Muscle of back (tissue), 13 donors: ENCODE measurements at places on chromosomes 2 and 18. TPM values are rescaled to one million over a fixed set of nuclear protein-coding genes. Genes with fewer than 3 reads are reported as not detected.

DNA sequence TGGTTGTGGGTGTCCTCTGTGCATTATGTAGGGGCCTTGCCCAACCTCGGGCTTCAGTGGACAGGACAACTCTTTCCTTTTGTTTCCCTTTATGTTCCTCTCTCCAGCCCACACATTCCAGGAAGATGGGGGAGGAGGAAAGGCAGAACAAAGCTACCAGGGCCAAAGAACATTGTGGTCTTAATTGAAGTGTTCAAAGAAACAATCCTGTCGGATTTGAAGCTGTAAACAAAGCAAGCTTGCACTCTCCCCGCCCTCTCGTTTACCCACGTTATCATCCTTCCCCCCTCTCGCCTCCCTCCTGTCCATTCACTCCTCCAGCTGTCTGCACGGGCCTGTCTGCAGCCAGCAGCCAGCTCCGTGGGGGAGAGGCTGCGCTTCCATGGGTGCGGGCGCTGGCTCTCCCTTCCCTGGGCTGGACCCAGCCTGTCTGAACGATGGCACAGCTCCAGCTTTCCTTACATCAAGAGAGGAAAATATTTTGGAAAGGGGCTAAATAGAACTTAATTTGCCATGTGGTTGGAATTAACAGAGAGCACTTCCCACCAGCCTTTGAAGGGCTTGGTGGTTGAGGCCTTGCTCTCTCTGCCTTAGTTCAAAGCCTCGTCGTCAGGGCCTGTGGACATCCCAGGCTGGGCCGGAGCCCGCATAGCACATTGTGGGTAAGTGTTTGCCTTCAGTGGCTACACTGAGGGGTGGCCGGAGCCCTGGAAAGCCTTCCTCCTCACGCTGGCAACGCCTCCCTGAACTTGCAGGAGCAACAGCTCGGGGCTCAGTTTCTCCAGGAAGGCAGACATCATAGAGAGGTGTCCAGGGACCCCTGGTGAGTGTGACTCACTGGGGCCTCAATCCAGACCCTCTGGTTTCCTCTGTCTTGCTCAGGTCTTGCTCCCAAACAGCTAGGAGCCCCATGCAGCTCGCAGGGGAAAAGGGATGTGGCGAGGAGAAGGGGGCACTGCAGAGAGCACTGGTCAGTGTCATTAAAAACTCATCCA, 60.6 kb upstream of the HS6ST1 start:
- peak; percentile 91 for DNase-seq

DNA sequence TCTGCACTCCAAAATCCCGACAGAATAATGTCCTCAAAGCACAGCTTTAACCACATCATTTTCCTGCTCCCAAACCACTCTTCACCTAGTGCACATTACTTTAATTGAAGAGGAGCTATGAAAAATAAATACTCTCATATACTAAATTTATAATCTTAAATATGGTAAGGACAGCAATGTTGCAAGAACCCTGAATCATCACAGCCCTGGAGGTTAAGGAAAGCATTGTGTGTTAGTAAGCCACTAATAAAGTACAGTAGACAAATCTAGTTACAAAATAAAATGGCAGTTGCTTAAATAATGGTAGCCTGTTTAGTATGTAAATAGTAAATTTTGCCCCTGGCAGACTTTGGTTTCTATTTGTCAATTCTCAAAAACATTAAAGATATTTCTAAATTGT, 27.0 kb upstream of the CCDC178 start:
- DNase-seq = no peak

GRCh38 chr2:162581959-162582798, 238.2 kb downstream of the GCA start:
- no peak for DNase-seq

- DNase-seq = no peak
These were observed 35.7 kb upstream of the ITGA4 start for GRCh38 chr2:181421464-181421863.

The GDF7 gene
- 1.6 TPM for polyA plus RNA-seq

DNA sequence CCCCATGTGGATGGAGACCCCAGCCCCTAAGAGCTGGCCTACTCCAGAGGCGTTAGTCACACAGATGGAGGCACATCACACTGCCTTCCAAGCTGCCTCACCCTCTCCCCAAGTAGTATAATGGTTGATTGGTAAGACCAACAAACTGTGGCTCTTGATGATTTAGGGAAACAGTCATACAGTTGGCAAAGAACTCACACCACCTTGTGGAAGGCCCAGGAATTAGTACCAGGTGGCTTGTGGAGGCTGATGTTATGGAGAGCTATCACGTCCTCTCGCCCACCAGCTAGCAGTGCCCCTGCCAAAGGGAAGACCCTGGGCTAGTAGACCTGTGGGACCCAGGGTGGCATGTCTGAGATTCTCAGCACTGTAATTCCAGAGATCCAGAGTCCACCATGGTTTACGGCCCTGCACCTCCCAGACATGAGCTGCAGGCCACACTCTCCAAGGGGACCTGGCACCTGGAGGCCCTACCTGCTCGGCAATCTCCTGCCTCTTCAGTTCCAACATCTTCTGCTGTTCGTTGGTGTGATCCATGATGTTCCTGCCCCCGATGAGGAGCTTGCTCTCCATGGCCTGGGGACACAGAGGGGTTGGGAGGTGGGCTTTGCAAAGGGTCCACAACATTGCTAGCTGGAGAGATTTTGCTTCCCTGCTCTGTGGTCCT, 26.3 kb downstream of the KIF3C start:
- no peak for DNase-seq

GRCh38 chr2:11675423-11676112, 5.6 kb upstream of the NTSR2 start:
- DNase-seq = no peak

The CLEC4F gene
- 0.36 TPM for polyA plus RNA-seq

- DNase-seq = no peak
These were observed 16.0 kb upstream of the SKA1 start for GRCh38 chr18:50358844-50359243.

GRCh38 chr2:75055142-75055819, 96.8 kb downstream of the POLE4 start:
- no peak for DNase-seq

DNA sequence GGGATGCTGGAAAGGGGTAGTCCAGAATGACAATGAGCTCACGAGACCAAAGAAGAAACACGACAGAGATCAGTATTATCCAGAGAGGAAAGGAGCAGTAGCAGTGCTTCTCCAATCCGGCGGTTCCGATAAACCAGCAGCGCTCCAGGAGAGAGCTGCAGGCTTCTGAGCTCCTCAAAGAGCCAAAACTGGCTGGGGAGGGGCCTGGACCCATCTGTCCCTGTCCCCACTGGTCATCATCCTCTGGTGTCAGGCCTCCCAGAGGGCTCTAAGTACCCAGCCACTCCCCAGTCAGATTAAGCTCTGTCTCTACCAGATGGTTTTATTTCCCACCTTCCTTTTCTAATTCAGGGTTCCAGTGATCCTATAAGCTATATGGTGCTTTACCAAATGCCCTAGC, 23.2 kb downstream of the DNAJC27 start:
- DNase-seq = no peak

The DHX57 gene
- polyA plus RNA-seq = 16.8 TPM

DNA sequence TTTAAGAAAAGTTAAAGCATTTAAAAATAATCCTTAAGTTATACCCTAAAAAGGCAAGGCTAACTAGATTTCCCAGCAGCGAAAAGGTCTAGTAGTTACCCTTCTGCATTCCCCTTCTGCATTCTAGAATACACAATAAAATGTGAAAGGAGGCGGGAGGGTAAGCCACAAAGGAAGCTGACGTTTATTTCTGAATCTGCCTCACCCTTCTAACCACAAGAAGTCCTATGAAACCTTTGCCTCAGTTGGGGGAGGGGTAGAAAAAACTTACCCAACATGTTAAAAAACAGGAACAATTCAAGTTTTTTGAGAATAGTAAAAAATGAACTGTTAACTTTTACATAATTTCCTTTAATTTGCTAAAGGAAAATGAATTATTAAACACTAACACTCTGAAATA, 11.3 kb downstream of the STK17B start:
- DNase-seq = peak; percentile 43

- DNase-seq = no peak
These were observed 24.9 kb downstream of the KCTD18 start for GRCh38 chr2:200484934-200485333.
